ENCODE measurements at places on chromosomes 11 and 22.

- DNase-seq = no peak
These were observed 67.3 kb downstream of the RTL6 start for GRCh38 chr22:44430716-44431115.

DNA sequence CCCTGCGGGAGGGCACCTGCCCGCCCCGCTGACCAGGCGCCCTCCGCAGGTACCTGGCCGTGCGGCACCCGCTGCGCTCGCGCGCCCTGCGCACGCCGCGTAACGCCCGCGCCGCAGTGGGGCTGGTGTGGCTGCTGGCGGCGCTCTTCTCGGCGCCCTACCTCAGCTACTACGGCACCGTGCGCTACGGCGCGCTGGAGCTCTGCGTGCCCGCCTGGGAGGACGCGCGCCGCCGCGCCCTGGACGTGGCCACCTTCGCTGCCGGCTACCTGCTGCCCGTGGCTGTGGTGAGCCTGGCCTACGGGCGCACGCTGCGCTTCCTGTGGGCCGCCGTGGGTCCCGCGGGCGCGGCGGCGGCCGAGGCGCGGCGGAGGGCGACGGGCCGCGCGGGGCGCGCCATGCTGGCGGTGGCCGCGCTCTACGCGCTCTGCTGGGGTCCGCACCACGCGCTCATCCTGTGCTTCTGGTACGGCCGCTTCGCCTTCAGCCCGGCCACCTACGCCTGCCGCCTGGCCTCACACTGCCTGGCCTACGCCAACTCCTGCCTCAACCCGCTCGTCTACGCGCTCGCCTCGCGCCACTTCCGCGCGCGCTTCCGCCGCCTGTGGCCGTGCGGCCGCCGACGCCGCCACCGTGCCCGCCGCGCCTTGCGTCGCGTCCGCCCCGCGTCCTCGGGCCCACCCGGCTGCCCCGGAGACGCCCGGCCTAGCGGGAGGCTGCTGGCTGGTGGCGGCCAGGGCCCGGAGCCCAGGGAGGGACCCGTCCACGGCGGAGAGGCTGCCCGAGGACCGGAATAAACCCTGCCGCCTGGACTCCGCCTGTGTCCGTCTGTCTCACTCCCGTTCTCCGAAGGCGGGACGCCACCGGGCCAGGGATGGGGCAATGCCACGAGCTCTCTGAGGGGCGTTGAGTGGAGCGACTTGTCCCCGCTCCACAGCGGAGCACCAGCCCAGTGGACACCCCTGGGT, 1.8 kb downstream of the GALR3 start:
- DNase-seq = no peak

DNA sequence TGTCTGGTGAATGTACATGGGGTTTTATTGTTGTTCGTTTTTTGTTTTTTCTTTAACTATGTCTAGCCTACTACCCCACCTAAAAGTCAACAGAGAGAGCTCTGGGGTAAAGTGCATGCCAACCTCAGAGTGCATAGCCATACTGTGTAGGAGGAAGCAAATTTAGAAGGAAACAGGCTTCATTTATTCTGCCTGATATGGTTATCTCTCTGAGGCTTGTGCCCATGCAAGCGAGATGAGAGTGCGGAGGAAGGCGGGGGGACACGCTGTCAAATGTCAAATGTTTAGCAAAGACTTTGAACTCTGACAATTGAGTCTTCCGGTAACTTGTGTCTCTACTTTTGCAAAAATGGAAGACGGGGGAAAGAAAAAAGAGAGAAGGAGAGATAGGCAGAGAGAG, 295.5 kb downstream of the ETS1 start:
- DNase-seq = peak; percentile 67

- DNase-seq = peak; percentile 15
These were observed 157.0 kb upstream of the TIMP3 start for GRCh38 chr22:32644252-32645100.

DNA sequence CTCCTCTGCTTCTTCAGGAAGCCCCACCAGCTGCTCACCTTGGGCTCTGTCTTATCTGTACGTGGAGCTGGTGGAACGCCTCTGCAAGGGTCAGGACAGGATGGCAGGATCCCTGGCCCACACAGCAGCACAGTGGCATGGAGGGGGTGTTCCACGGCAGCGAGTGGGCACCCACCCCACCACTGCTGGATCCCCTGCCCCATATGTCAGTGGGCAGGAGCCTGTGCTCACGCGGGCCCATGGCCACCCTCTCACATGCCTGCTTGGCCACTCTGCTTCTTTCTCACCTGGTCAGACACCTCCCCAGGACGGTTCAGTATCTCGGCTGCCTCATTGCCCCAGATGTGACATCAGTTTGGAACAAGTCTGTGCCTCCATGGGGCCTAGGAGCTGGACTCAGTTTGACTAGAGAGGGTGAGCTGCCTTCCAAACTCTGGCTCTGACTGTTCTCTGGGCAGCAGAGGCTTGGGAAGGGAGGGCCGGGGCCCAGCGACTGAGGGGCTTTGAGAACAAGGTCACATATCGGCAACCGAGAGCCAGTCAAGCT, 98.1 kb upstream of the LMO1 start:
- DNase-seq = no peak

- DNase-seq = no peak
These were observed 921 bp downstream of the C1QTNF5 start for GRCh38 chr11:119339589-119340334.
